AG10803 (cell line): ENCODE measurements at places on chromosomes 2 and 18.

DNA sequence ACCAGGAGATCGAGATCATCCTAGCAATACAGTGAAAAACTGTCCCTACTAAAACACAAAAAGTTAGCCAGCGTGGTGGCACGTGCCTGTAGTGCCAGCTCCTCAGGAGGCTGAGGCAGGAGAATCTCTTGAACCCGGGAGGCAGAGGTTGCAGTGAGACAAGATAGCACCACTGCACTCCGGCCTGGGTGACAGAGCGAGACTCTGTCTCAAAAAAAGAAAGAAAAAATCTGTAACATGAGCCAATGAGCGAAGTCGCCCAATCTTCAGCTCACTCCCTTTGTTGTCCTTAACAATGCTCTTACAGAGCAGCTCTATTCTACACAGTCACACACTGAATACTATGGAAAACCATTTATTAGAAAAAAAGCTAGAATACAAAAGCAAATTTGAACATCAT, 22.0 kb downstream of the FAM98A start:
- DNase-seq, result no peak

DNA sequence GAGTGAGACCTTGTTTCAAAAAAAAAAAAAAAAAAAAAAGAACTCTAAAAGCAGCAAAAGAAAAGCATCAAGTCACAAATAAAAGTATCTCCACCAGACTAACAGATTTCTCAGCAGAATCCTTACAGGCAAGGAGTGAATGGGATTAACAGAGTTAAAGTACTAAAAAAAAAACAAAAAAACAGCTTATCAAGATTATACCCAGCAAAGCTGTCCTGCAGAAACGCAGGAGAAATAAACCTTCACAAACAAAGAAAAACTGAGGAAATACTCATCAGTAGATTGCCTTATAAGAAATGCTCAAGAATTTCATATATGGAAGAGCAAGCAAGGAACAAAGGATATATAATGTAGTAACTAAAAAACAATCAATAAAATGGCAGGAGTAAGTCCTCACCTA, 35.6 kb downstream of the USP34 start:
- no peak for DNase-seq

DNA sequence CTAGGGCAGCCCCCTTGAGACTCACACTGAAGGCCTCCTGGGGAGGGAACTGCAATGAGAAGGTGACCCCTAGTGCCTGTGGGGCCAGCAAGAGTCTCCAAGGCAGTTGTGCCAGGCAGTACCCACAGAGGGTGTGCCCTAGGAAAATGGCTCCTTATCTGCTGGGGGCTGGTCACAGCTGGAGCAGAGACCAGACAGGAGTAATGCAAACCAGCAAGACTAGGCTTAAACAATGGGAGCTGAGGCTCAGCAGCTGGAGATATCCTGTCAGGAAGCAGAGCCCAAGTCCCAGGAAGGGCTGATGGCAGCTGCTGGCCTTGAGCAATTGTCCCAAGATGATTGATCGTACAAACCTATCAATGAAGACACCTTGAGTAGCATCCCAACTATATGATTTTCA, 26.8 kb upstream of the E2F6 start:
- DNase-seq, result no peak

DNA sequence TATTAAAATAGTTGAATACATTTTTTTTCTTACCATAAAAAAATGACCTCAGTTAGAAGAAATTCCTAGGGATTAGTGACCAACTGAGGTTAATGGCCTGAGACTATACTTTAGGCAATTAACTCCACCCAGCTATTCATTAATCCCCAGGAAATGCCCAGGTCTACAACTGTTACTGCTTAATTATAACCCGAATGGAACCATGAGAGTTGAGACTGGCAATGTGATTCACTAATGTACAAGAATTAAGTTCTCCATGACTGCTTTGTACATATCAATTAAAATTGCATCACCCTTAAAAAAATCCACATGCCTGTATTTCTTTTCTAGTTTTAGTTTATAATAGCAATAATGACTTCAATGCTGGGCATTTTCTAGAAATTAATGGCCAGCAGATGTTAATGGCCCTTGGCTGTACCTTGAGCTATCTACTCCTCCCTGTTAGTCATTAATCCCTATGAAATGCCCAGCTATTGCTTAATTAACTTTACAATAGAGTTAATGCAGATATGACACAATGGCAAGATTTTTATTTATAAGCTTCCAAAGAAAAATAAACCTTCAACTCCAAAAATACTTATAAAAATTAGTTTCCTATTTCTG, 44.1 kb downstream of the ERBB4 start:
- peak; percentile 5 for DNase-seq

GRCh38 chr2:18050001-18050400, 171.5 kb downstream of the KCNS3 start:
- DNase-seq, result no peak

GRCh38 chr2:182954789-182955188, 83.5 kb downstream of the NCKAP1 start:
- DNase-seq, result no peak

DNA sequence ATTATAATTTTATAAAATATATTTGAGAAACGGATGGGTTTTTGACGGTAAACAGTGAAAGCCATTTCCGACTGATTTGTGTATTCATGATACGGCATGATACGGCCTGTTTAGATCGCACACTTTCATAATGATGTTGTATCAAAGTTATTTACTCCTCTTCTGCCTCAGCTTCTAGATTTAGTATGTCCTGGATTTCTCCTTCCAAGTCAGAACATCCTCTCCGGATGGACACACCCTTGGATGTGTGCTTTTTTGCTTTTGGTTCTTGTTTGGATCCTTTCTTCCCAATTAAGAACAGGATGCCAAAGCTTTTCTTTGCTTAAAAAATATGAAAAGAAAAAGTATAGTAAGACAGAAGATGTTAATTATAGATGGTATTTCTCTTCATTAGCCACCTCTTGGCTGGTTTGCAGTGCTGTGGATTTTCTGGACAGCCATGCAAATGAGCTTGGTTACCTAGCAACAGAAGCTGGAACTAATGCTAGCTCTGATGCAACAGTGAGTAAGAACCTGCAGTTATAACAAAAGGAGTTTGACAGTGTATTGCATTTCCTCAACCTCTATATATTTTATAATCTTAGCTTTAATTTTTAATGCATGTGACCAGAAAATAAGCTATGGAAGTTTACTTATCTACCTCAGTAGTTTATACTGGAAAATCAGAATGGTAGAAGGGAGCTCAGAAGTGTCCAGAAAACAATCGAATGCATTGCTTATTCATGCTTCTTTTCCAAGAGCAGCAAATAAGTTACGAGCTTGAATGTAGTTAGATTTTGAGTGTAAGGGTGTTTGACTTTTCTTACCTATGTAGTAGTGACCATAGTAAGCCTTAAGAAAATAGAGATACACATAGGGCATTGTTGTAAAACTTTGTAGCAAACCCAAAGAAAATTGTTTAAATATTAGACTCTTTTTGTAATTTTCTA, 27.9 kb downstream of the RMND5A start:
- peak; percentile 93 for DNase-seq

DNA sequence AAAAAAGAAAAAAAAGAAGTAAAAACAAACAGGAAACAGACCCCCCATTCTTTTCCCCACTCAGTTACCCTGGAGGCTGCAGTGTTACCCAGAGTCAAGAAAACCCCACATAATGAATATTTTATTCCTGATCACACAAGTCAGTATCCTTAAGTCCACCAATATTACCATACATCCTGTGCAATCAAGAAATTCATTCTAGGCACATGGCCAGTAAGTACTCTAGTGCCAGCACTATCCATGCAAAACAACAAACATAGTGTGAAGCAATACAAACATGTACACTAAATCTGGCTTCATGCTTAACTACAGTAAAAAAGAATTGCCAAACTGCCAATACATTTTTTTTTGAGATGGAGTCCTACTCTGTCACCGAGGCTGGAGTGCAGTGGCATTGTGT, 111.6 kb downstream of the FAM168B start:
- DNase-seq, result no peak

GRCh38 chr18:63249771-63250170, 69.8 kb downstream of the BCL2 start:
- no peak for DNase-seq

GRCh38 chr2:55899881-55900280, 23.7 kb downstream of the EFEMP1 start:
- DNase-seq, result peak; percentile 92

- DNase-seq, result peak; percentile 8
These were observed 37.5 kb downstream of the KCNS3 start for GRCh38 chr2:17915811-17916518.

DNA sequence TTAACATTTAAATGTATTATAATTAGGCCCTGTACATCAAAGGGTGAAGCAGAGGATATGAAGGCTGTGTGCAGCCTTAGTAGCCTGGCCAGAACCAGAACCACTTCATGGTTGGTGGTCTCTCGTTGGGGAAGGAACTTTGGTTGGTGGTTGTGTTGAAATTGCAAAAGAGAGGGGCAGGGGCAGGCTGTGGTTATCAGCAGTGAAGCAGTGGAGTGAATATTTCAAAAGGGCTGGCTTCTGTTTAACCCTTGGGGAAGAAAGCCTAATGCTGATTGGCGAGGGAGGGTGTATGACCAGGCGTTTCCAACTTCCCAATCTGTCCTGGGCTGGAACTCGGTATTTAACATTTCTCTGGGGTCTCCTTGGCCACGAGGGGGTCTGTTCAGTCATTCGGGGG, 51.2 kb upstream of the LYPD6B start:
- no peak for DNase-seq

GRCh38 chr2:174939046-174939445, 66.1 kb downstream of the CHN1 start:
- peak; percentile 62 for DNase-seq

DNA sequence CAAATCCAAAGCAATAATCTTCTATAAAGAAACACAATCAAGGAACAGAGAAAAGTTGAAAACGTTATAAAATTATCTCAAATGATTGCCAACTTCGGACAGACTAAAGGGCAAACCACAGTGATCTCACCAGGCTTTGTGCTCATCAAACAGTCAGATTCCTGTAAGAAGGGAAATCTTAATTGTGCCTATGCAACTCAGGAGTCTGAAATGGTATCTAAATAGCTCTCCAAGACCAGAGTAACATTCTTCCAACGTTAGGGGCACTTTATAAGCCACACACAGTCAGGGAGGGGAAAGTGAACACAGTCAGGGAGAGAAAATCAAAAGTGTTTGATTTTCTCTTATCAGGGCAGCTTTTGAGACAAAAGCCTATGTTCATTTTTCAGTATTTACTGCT, 29.4 kb downstream of the PLEKHM3 start:
- no peak for DNase-seq

DNA sequence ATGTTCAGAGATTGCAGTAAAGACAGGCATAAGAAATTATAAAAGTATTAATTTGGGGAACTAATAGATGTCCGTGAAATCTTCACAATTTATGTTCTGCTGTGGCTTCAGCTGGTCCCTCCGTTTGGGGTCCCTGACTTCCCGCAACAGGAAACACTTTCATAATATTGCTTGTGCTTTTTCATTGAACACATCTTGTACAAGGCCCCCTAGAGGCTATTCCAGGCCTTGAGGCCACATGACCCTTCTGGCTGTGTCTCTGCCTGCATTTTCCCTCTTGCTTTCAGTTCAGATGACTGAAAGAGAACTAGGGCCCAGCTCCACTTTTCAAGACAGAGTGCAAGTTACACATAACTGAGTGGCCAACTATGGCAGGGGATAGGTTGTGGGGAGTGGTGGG, 164.1 kb downstream of the TMEM247 start:
- DNase-seq, result no peak

GRCh38 chr2:125667630-125668029, 988.3 kb upstream of the GYPC start:
- DNase-seq, result no peak

DNA sequence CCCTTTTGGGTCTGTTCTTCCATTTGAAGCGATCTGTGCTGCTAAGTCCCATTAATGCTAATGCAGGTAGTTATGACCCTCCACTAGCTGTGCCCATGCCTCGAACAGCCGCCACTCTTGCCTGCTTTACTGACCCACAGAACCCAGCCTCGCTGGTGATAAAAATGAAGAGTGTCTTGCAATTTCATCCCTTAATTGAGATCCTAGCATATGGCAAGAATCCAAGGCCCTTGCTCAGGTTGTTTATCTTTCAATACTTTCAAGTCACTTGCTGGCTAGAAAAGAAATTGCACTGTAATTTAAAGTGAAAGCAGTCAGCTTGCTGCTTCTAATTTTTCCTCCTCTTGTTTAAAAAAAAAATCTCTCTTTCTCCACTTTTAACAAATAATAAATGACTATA, 73.6 kb downstream of the ZNF521 start:
- DNase-seq, result no peak

GRCh38 chr2:56357655-56358295, 174.0 kb downstream of the CCDC85A start:
- peak; percentile 43 for DNase-seq

GRCh38 chr2:182593394-182593975, 122.6 kb upstream of the DNAJC10 start:
- peak; percentile 61 for DNase-seq

DNA sequence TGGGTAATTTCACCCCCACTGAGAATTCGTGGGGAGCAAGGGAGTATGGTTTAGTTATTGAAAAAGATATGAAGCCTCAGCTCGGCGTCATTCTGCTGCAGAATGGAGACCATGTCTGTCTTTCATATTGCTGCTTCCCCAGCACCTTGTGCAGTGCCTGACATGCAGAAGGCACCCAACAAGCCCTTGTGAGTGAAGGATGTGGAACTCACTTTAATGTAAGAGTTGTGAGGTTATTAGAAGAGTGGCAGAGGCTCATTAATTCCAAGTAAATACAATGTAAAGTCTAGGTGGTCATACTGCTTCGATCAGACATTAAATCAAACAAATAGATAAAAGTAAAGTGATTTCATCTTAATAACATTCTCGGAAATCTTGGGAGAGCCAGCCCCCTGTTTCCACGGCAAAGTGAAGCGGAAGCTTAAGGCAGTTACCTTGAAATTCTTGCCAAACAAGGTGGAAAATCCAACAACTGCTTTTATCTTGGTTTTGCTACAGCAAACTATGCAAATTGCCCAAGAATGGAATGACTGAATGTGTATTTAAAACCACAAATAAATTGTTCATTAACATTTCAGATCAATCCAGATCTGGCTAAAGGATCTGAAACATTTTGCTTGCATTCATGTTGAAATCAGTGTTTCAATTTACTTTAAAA, 9.6 kb downstream of the CFAP221 start:
- DNase-seq, result no peak

DNA sequence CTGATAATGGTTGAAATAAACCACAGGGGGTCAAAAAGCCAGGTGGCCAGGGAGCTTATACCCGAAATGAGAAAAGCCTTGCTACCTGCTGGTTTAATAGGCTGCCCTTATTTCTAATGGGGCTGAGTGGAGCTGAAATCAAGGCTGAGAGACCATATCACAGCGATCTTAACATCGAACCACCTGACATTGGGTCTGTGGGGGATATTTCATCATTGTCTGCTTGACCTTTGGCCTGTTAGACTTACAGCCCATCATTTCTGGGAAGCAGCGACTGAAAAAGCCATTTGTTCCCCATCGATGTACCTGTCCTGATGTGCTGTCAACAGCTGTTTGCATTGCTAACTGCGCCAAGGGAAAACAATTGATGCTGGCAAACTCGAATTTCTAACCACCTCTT, 199.7 kb upstream of the SLC14A2 start:
- no peak for DNase-seq

DNA sequence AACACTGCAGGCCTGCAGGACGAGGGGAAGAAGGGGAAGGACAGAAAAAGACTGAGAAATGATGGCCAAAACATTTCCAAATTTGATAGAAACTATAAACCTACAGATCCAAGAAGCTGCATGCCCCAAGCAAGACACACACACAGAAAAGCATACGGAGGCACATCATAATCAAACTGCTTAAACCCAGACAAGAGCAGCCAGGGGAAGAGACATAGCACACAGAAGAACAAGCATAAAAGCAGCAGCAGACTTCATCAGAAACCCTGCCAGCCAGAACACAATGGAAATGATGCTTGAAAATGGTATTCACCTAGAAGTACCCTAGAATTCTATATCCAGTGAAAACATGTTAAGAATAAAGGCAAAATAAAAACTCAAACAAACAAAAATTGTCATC, 57.2 kb upstream of the RNU4ATAC start:
- DNase-seq, result no peak
